ENCODE measurements at places on chromosomes 16 and 17.

DNA sequence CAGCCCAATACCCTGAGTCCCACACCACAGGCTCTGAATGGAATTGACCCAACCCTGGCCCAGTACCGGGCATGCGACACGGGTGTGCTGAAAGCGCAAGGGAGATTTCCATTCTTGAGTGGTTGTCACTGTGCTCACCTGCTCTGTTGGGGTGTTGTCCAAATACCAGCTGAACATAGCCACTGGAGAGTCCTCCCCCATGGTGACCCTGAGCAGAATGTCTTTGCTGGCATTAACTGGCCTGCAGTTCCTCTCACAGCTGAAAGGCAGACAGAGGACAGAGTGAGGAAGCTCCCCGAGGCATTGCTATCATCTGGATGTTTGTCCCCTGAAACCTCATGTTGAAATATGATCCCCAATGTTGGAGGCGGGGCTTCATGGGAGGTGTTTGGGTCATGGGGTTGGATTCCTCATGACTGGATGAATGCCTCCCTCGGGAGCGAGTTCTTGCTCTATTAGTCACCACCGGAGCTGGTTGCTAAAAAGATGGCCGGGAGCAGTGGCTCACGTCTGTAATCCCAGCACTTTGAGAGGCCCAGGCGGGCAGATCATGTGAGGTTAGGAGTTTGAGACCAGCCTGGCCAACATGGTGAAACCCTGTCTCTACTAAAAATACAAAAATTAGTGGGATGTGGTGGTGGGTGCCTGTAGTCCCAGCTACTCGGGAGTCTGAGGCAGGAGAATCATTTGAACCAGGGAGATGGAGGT, 57.3 kb upstream of the BCO1 start:
- DNase-seq: no peak

DNA sequence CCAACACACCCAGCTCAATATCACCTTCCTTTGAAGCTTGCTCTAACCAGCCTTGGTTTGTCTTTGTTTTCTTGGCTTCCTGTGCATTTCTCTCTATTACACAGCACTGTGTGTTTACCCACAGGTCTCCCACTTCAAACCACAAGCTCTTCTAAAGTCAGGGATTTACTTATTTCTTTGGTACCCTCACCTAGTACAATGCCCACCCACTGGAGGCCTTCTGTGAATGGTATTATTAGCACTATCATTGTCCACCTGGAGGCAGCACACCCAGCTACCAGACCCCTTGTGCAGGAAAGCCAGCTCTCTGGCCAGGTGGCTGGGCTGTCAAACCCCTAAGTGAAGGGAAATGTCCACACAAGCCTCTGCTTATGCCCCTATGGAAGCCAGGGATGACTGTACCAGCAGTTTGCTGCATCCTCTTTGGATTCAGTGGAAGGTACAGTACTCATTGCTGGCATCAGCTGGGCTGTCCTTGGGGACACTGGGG, 9.4 kb upstream of the TOP2A start:
- DNase-seq: no peak

DNA sequence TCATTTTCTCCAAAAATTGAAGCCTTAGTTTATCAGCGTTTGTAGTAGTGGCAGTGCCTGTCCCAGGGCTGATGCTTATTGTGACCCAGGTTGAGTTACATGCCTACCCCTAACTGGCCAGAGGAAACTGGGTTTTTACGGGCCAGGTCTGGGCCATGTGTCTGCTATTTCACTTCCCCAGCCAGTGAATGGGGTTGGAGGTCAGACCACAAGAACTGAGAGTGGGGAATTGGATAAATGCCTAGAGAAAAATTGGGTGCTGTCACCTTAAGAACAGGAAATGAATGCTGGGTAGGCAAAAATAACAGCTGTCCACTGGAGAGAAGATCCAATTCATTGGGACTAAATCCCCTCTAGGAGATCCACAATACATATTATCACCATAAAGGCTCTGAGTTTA, 5.2 kb downstream of the ADPRM start:
- DNase-seq: no peak

GRCh38 chr17:8237175-8237574, 10.7 kb downstream of the CTC1 start:
- no peak for DNase-seq

GRCh38 chr16:27326738-27327585, 13.2 kb downstream of the IL4R start:
- no peak for DNase-seq

DNA sequence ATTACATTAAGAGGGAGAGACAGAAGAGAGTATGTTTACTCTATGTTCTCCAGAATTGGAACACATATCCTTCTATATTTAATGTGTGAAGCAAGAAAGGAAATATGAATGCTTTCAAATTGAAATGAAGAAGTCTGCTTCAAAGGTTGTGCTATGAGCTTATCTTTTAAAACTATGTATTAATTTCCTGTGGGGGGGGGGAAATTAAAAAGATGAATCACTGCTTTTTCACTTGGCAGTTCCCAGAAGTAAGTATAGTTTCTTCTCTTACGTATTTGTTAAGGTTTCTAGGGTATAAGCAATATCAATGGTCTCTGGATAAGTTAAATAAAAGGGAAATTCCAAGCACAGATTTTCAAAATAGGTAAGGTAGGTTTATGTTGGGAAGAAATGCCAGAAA, 7.0 kb downstream of the TERF2 start:
- no peak for DNase-seq

DNA sequence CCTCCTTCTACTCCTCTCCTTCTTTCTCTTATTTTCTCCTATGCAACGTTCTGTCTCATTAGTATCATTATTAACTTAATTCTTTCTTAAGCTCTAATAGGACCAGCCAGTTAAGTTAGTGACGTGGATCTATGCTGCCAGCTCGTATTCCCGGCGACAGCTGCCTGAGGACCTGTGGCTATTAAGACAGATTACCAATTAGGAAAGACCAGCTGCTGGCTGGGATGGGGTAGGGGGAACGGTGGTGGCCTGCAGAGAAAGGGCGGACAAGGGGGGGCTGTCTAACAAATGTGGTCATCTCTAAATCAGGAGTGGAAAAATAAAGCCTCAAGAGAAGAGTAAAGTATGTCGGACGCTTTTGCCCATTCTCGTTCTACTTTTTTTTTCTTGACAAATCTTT, 770 bp upstream of the MYH3 start:
- DNase-seq: no peak

GRCh38 chr17:68662037-68662432, 60.9 kb upstream of the FAM20A start:
- DNase-seq: no peak
